Mesothelial cell of epicardium (in vitro differentiated cells): ENCODE measurements at places on chromosomes 11 and 22.

- no peak for DNase-seq
These were observed 142.4 kb downstream of the APIP start for GRCh38 chr11:34773826-34774225.

DNA sequence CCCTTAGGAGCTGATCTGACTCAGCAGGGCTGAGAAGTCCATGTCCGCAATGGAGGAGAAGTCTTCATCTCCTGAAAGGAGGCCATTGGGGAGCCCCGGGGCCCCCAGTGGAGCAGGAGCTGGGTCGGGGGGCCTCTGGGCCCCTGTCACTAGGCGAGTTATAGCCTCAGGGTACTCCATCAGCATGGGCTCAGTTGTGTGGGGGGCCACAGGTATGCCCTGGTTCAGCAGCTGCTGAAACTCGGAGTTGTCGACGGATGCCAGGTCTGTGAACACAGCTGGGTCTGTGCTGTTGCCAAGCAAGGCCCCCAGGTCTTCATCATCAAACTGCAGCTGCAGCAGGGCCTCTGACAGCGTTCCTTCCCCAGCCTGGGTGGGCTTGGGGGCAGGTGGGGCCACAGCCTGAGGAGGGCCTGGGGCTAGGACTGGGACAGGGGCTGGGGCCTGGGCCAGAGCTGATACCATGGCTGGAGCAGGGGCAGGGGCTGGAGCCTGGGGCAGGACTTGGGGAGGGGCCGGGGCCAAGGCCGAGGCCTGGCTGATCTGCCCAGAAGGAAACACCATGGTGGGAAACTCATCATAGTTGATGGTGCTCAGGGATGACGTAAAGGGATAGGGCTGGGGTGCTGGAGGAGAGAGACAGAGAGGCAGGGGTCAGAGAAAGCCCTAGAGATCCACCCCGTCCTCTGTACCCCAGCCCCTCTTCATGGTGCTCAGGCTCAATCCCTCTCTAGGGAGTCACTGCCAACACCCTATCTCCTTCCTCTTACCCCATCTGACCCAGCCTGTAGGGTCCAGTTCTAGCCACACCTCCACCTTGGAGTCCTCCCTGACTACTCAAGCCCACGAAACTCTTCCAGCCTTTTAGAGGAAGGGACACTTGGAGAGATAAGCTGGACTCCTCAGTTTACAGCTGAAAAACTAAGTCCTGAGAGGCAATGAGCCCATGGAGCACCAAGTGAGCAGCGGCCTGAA lies 8.1 kb downstream of the RELA start:
- peak; percentile 16 for DNase-seq

DNA sequence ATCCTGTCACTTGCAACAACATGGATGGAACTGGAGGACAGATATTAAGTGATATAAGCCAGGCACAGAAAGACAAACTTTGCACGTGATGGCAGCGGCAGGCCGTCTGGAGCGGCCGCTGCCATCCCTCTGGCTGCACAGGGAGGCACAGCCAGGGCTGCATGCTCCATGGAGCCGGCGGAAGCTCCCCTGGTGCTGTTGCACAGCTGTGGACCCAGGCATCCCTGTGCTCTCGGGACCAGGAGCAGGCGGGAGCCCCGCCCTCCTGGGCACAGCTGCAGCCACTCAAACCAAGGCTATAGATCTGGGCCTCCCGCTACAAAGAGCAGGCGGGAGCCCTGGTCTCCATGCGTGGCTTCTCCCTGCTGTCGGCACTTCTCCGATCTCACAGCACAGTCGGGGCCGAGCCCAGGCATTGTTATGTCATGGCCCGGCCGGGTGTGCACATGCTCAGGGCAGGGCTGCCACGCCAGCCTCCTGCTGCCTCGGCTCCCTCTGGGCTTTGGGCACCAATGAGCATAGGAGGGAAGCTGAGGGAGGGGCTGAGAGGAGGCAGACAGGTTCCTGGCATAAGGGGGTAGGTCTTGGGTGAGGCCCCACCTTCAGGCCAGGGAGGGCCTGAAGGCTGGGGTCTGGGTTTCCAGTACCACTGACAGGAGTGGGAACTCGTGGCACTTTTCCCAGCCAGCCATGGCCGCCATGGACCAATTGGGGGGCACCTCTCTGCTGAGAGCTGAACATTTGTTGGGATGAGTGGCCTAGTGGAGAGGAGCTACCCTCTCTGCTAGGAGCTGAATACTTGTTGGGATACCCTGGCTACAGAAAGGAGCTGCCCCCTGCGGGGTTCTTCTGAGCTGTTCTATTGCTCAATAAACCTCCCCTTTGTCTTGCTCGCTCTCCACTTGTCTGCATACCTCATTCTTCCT lies 16.7 kb downstream of the RRP8 start:
- DNase-seq, result no peak

- peak; percentile 78 for DNase-seq
These were observed 13.6 kb downstream of the BCL9L start for GRCh38 chr11:118911880-118912741.

- no peak for DNase-seq
These were observed 2.7 kb downstream of the AHNAK start for GRCh38 chr11:62543680-62544444.

DNA sequence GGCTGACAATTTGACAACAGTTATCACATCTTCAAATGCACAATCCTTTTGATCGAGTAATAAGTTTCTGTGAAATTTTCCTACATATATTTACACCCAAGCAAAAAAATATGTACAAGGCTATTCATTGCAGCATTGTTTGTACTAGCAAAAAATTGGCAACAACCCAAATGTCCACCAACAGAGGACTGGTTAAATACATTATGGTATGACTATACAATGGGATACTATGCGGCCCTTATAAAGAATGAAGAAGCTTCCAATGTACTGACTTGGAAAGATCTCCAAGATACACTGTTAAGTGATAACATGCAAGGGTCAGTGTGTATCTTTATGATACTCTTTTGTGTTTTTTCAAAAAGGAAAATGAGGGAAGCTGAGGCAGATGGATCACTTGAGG lies 8.2 kb upstream of the P2RY2 start:
- no peak for DNase-seq

DNA sequence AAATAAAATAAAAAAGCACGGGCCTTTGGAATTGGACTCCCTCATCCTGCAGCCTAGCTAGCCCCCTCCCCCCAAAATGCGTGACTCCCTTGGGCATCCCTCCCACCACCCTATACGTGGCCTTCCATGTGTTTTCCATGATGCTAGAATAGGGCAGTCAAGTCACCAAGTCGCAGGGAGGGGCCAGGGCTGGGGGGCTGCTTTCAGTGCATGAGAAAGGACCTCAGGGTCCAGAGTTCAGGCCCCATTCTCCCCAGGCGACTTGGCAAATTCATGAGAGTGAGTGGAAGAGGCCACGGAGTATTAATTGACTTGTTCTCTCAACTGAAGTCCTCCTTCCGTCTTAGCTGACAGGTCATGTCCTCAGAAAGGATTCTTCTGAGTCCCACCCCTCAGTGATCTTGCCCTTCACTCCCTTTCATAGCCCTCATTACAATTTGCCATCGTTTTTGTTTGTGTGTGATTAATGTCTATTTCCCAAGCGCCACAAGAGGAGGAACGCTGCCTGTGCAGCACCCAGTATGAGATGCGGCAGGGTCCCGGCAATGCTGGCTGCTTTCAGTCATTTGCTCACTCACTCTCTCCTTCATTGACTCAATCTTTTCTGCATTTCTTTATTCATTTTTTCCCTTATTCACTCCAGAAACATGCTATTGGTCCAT lies 17.4 kb downstream of the LRRC32 start:
- no peak for DNase-seq

- DNase-seq, result no peak
These were observed 46.4 kb downstream of the ME3 start for GRCh38 chr11:86625981-86626380.

DNA sequence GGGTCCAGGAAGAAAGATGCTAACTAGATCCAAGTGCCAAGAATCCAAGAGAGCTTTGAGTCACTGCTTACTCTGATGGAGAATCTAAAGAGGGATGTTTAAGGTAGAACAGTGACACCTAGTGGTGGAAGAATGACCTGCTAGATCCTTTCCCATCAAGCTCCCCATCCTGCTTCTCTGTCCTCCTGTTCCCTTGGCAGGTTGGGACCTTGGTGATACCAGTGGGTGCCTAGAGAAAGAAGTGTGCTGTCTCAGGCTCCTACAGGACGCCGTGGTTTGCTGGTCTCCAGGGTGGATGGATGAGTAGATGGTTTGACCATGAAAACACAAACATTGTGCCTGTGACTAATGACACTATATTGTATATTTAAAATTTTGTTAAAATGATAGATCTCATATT lies 383.7 kb downstream of the TMEM135 start:
- DNase-seq, result no peak

DNA sequence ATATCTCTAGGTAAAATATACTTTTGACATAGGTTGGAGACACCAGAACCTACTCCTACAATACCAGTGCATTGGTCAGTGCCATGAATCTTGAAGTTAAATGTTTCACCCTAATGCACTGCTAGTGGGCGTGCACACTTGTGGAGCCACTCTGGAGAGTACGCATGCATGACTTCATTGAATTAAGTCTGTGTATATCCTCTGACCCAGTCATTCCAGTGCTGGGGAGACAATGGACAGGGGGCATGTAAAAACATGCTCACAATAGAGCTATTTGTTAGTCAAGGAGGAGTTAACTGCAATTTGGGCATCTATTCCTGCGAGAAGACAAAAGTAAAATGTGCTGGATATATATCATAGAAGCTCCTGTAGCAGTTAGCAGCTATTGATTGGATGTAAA lies 335.4 kb upstream of the NCAM1 start:
- no peak for DNase-seq

DNA sequence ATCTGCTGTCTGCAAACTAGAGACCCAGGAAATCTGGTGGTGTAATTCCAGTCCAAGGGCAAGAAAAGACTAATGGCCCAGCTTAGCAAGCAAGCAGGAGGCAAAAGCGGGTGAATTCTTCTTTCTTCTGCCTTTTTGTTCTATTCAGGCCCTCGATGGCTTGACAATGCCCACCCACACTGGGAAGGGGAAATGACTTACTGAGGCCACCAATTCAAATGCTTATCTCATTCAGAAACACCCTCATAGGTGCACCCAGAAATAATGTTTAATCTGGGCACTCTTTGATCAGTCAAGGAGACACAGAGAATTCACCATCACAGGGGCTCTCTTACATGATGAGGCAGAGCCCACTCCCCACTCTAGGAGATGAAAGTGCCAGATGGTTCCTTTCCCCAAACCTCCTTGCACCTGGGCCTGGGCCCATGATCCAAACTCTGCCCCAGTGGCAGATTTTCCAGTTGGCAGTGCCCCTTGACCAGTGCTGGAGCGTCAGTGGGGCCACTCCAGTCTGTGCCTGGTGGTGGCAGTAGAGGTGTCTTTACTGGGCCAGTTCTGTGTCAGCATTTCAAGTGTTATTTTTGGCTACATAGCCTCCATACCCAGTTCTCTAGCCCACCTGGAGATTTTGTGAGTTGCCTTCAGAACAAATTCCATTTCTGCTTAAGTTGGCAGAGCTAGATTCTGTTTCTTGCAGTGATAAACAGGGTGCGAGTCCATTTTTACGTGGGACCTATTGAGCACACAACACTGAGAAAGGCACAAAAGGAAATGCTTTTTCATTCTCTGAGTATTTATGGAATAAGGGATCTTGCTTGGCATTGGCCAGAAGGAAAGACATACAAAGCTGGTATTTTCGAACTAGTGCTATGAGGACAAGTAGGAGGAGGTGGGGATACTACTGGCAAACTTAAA lies 7.5 kb downstream of the ELMOD1 start:
- no peak for DNase-seq

DNA sequence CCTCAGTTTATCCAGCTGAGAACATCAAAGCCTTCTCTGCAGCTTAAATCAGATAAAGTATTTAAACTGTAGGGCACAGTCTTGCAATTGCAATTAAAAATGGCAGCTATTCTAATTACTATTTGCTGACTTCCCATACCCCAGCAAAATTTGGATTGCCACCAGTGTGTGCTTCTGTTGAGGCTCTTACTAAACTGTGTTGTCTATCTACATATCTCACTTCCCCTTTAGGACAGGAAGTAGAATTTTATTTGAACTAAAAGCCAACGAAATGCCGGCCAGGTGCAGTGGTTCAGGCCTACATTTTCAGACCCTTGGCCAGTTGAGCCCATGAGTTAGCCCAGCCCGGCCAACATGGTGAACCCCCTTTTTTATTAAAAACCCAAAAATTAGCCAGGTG lies 7.1 kb downstream of the SAA4 start:
- DNase-seq, result no peak

DNA sequence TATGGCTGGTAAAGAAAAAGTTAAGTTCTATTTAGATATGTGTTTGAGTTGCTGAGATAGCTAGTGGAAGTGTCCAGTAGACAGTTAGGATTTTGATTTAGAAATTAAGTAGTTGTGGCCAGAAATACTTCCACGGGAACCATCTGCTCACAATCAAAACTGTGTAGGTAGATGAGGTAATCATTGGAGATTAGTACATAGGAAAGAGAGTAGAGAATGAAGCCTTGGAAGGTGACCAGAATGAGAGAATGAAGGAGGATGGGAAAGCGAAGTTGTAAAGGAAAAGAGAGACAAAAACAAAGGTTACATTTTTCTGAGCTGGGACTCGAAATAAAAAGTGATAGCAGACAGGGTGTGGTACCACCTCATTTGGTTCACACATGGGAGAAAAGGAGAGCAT lies 296.9 kb upstream of the SORL1-AS1 start:
- DNase-seq, result no peak

- no peak for DNase-seq
These were observed 76.0 kb upstream of the GRK3 start for GRCh38 chr22:25488244-25489020.

DNA sequence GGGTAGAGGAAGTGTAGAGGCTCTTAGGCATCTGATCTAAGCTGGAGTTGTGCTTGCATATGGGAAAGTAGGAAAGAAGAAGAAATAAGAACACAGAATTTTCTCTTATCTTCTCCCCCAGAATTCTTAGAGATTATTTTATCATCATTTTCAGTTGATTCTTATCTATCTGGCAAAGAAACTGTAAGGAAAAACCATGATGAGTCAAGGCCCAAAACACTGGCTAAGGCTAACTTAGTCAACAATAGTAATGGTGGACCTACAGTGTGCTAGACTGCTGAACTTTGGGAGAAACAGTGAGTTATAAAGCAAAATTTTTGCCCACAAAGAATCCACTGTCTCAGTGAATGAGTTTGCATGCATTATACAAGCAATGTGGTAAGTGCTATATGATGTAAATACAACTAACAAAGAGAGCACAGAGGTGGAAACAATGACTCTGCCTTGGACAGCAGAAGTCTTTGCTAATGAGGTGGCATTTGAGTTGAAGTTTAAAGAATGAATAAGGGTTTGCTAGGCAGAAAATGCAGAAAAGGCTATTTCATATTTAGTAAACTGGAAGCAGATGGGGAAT lies 344.5 kb upstream of the PLET1 start:
- no peak for DNase-seq
